Hematopoietic multipotent progenitor cell treated with erythropoietin and hydrocortisone succinate and interleukin-3 and kit ligand, for 6 days (in vitro differentiated cells): ENCODE measurements at places on chromosomes 12 and 14.

DNA sequence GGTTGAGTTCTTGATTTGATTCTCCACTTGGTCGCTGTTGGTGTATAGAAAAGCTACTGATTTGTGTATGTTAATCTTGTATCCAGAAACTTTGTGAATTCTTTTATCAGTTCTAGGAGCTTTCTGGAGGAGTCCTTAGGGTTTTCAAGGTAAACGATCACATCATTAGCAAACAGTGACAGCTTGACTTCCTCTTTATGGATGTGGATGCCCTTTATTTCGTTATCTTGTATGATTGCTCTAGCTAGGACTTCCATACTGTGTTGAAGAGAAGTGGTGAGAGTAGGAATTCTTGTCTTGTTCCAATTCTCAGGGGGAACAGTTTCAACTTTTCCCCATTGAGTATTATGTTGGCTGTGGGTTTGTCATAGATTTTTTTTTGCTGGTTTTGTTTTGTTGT, 12.4 kb downstream of the MTRFR start:
- DNase-seq: no peak

GRCh38 chr14:50001999-50002925, 109.4 kb downstream of the ARF6 start:
- peak; percentile 52 for DNase-seq

DNA sequence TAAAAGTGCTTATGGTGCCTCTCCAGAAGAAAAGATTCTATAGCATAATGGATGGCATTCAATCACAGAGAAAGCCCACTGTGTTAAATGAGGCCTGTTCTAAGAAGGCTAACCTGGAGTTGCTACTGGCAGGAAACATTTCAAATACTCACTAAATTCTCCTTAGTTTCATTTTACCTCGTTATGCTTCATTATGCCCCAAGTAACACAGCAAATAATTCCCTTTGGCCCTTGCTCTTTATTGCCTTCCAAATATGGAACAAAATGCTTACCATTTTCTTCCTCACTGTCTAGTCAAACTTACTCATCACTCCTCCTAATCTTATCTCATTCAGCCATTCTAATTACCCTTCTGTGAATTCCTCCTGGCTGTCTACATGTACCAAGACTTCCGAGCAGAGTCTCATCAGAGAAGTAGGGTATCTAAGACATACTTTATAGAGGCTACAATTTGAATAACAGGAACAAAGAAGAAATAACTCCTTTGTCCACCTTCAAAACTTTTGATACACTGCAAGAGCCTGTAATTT, 292.1 kb upstream of the CLEC14A start:
- DNase-seq: no peak

DNA sequence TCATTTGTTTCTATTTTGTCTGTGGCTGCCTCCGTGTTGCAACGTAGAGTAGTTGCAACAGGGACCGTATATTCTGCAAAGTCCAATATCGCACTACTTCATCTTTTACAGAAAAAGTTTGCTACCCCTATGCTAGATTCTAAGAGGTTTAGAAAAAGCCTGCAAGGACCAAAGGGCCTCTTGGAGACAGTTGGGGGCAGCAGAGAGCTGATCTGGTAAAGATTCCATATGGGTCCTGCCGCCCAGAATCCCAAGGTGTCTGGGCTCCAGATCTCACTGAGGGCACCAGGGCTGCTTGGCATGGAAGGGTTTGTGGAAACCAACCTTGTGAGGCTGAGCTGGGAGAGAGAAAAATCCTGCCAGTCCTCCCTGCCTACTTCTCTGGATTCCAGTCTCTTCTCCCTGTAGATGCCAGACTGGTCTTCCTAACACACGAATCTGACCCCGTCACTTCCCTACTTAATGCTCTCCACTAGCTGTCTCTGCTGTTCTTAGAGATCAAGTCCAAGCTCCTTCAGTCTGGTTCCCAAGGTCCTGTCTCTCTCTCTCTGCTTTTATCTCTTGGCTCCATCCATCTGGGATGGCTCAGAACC, 74.6 kb downstream of the GLRX5 start:
- DNase-seq: peak; percentile 67

- DNase-seq: no peak
These were observed 187.7 kb upstream of the TMTC1 start for GRCh38 chr12:29971446-29971845.

GRCh38 chr14:86892152-86892956, 1100.6 kb downstream of the GALC start:
- no peak for DNase-seq

- no peak for DNase-seq
These were observed 6.1 kb upstream of the SLC35E3 start for GRCh38 chr12:68739891-68740290.

DNA sequence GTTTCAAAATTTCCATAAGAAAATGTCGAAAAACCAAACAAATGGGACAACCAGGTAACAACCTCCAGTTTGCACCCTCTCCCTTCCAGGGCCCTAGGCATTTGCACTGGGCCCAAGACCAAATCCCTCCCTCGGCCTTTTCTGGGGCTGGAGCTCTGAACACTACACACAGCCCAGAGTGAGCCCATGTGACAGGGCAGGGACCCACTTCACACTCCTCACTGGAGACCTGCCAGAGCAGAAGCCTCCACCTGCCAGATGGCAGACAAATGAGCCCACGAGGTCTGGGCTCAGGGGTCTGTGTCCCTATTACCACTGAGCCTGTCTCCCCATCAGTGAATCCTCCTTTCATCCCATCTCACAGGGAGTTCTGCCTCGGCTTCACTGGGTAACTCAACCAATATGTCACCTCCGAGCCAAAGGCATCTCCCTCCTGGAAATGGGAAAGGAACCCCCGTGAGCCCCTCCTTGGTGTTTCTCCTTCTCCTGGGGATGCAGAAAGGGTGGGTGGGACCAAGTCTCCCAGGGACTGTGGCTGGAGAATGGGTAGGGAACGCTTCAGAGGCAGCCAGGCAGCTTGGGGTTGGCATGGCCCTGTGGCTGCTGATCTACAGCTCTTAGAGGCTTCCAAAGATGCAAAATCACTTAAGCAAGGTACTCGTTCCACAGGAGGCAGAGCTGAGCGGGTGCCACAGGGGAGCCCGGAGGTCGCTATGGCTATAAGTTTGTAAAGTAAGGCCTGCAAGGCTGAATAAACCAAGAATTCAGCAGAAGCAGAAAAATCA, 10.6 kb downstream of the VWF start:
- DNase-seq: no peak

- DNase-seq: no peak
These were observed 9.2 kb upstream of the RAD52 start for GRCh38 chr12:958588-959123.

GRCh38 chr12:5682581-5682980, 250.7 kb downstream of the NTF3 start:
- DNase-seq: no peak

- DNase-seq: peak; percentile 61
These were observed 663 bp downstream of the NCKAP5L start for GRCh38 chr12:49827401-49828099.

- DNase-seq: no peak
These were observed 140.2 kb downstream of the BCL11B start for GRCh38 chr14:99131632-99132271.

- DNase-seq: peak; percentile 85
These were observed 741.8 kb downstream of the TMEM121 start for GRCh38 chr14:106268013-106268727.

GRCh38 chr12:14949631-14950030, 11.3 kb upstream of the ERP27 start:
- DNase-seq: no peak

- DNase-seq: no peak
These were observed 137.6 kb downstream of the GRIN2B start for GRCh38 chr12:13843841-13844240.

GRCh38 chr12:7937833-7938506, 2.0 kb upstream of the SLC2A3 start:
- DNase-seq: peak; percentile 84

DNA sequence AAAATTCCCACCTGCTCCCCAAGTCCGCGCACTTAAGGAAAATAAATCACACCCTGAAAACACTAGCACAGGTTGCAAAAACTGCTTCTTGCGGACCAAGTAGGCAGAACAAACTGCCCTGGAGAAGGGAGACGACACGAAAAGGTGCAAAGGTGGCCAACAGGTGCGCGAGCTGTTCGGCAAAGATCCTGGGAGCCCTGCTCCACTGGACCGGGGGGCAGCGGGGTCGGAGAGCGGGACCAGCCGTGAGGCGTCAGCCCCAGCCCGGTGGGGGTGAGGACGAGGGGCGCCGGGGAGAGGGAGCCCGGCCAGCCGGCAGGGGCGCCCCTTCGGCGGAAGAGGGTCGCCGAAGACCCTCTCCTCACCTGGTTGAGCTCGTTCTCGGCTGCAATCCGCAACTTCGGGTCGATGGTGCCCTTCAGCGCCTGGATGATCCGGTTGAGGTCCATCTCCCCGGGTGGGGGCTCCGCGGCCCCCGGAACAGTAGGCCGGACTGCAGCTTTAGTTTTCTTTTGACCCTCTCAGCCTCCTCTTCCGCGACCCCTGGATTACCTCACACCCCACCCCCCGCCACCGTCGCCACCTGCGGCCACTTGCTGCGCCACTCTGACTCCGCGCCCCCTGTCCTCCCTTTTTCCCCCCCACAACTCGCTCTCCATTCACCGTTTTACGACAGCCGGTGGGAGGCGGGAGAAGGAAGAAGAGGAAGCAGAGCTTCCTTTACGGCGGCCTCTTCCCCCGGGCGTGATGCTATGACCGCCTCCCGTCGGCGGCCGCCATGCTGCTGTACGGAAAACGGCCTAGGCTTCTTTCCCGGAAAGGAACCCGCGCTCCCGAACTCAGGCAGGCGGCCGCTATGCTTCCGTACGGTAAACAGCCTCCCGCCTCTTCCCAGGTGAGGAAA, at the start of gene IPO8:
IPO8 (minus strand) TSS at position 671 of the 904 bp plus-strand sequence; CDS start at position 449, 222 bp downstream.
- DNase-seq: peak; percentile 96

DNA sequence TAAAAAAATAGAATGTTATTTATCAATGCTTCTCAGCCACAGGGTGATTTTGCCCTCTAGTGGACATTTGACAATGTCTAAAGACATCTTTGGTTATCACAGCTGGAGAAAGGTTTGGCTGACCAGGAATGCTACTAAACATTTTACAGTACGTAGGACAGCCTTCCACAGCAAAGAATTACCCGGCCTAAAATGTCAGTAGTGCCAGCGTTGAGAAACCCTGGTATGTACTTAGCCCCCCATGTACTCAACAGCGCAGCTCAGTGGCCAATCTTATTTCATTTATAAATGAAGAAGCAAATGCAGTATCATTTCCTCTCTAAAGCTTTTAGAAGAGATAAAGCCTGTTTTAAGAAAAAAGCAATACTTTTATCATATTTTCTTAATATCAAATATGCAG, 5.8 kb downstream of the MARK3 start:
- peak; percentile 90 for DNase-seq

DNA sequence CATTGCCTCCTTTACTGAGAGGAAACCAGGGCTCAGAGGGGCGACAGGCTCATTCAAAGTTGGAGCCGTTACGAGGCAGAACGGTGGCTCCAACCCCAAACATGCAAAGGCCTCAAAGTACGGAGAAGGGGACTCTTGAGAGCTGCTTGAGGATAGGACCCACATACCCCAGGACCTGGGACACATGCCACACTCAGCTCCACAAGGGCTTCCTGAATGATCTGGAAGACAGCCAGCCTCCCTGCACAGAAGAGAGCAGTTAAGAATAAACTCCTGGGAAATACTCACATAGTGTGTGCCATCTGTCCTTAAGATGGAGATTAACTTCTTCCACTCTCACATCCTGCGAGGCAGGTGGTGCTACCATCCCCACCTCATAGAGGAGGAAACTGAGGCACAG, 26.6 kb upstream of the NXPH4 start:
- DNase-seq: peak; percentile 35

GRCh38 chr12:108193917-108194316, 64.8 kb downstream of the WSCD2 start:
- peak; percentile 76 for DNase-seq

GRCh38 chr12:115324949-115325593, 641.1 kb upstream of the TBX3 start:
- no peak for DNase-seq

- DNase-seq: no peak
These were observed 293.9 kb upstream of the AMIGO2 start for GRCh38 chr12:47373554-47374150.

DNA sequence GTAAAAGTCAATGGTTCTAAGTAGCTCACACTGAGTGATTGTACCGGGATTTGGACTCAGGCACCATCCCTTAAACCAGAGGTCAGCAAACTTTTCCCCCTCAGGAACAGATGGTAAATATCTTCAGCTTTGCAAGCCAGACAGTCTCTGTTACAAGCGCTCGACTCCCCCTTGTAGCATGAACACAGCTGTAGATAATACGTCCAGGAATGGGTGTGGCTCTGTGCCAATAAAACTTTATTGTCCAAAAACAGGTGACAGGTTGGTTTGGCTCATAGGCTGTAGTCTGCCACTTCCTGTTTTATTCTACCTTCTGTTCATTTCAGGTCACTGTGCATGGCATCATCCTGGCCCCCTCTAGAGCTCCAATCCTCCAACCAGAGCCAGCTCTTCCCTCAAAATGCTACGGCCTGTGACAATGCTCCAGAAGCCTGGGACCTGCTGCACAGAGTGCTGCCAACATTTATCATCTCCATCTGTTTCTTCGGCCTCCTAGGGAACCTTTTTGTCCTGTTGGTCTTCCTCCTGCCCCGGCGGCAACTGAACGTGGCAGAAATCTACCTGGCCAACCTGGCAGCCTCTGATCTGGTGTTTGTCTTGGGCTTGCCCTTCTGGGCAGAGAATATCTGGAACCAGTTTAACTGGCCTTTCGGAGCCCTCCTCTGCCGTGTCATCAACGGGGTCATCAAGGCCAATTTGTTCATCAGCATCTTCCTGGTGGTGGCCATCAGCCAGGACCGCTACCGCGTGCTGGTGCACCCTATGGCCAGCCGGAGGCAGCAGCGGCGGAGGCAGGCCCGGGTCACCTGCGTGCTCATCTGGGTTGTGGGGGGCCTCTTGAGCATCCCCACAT, 7.6 kb downstream of the BDKRB1 start:
- no peak for DNase-seq

DNA sequence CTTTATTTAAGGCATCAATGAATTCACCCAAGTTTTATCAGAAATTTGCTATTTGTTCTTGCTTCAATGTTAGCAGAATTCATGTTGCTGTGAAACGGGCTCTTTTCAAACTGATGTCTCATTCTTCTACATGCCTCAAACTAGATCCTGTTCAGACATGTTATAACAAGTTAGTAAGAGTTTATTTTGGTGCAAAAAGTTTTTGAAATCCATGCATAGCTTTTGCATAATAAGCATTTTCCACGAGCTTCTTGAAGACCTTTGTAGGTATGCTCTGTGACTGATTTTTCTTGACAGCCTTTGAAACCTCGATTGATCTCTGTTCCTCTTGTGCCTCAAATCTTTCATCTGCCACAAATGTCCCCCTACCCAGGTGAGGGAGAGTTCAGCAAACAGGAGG, 275.2 kb downstream of the FOXN3 start:
- no peak for DNase-seq
